ENCODE measurements at places on chromosomes 6 and 20.

- H3K4me1 ChIP-seq: peaks cover 96% of the 10 kb centered on the region
- H3K36me3 ChIP-seq: peaks cover 12% of the 10 kb centered on the region
- H3K4me3 ChIP-seq: peak overlapping the region; percentile 33
- DNase-seq: peak; percentile 53
These were observed 48.0 kb downstream of the ADTRP start for GRCh38 chr6:11730641-11731040.

DNA sequence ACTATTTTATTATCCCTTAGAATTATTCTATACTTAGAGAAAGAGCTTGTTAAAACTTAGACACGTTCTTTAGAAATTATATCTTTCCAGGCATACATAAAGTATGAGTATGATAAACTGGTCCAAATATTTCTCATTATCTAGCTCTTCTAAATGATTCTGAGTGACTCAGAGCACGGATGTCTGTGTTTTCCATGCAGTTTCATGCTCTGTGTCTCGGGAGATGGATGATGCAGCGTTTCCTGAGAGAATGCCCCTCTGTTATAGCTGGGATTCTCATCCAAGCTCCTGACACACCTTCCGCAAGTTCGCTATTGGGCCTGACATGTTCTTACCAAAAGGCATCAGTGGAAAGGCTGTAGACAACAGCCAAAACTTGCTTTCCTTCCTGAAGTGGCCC is 19.3 kb downstream of the SIRT5 start:
- H3K27ac ChIP-seq: no peak overlapping the region
- peaks cover 12% of the 10 kb centered on the region for H3K4me1 ChIP-seq
- H3K4me3 ChIP-seq: no peak overlapping the region

DNA sequence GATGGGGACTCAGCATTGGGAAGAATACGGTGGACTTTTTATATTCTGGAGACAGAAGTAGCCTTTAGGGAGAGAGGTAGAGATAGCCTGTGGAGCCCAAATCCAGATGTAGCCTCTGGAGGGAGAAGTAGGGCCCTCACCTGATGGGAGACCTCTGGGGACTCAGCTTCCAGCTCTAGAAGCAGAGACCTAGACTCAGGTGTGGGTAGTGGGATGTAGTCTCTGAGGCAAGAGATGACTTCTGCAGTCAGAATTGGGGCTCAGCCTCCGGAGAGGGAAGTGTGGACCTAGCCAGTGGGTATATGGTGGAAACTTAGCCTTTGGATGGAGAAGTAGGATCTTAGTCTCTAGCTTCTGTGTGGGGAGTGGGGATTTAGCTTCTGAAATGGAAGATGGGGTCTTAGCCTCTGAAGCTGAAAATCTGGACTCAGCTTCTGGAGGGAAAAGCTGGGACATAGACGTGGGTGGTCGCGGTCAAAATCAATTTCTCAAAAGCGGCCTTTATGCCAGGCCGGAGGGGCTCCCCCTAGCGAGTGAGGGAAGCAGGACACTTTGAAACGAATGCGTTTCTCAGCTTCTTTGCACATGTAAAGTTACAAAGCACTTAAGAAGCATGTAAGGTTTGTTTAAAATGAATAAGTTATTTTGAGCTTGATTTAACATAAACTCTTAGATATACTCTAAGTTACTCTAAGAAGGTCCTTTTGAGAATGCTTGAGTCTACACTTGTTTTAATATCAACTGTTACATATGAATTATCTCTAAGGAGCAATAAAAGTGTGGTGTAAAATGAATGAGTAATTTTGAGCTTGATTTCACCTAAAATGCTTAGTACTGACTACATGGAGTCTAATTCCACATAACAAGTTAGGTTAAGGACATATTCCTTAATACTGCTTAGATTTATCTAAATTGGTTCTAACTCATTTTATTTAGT is 12.9 kb upstream of the ZNF343 start:
- H3K27ac ChIP-seq: no peak overlapping the region
- peak; percentile 68 for DNase-seq
- no peak overlapping the region for H3K4me3 ChIP-seq
- peaks cover 7% of the 10 kb centered on the region for H3K27me3 ChIP-seq
- no peaks in the 10 kb centered on the region for H3K36me3 ChIP-seq

DNA sequence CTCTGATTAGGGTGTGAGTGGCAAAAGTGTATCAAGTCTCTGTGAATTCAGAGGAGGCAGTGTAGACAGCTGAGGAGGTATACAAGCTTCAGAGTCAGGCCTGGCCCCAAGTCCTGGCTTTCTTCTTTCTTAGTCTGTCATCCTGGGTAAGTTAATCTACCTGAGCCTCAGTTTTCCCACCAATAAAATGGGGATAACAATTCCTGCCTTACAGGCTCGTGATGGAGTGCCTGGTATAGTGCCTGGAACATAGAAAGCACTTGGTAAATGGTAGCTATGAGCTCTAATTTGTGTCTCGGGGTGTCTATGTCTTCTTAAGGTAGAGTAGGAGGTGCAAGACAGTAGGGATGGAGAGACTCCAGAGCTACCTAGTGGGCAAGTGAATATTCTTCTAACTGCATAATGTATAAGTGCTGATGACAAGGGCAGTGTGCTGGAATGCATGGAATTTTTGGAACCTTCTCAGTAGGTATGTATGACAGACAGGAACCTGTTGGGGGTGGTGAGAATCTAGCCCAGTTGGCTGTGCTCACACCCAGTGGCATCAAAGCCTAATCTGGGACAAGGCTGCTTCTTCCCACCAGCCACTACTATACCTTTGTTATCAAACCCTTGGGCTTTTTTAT is 4.0 kb upstream of the SCUBE3 start:
- H3K27ac ChIP-seq: no peak overlapping the region
- no peak overlapping the region for H3K4me3 ChIP-seq
- DNase-seq: no peak
- H3K4me1 ChIP-seq: peaks cover 6% of the 10 kb centered on the region
- H3K27me3 ChIP-seq: peaks cover 70% of the 10 kb centered on the region

- H3K27ac ChIP-seq: no peak overlapping the region
- DNase-seq: no peak
- H3K27me3 ChIP-seq: peaks cover 53% of the 10 kb centered on the region
- no peaks in the 10 kb centered on the region for H3K4me1 ChIP-seq
- no peak overlapping the region for H3K4me3 ChIP-seq
- no peaks in the 10 kb centered on the region for H3K36me3 ChIP-seq
These were observed 20.8 kb downstream of the ULBP3 start for GRCh38 chr6:150048099-150048498.

DNA sequence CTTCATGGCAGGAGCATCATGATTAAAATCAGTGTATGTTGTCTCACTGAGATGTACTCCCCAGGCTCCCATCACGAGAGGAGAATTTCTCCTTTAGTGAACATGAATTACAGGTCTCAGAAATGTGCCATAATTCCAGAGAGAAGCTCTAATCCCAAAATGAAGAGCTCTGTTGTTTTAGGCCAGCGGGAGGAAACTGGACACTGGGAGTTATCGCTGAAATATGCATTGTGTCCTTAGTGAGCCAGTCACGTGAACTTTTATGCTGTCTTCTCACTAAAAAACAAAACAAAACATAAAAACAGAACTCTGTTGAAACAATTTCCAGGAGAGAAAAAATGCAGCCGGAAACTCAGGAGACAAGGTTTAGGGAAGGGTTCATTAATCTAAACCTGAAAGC is 315.7 kb upstream of the NT5E start:
- no peaks in the 10 kb centered on the region for H3K36me3 ChIP-seq
- H3K27me3 ChIP-seq: no peaks in the 10 kb centered on the region
- H3K4me3 ChIP-seq: no peak overlapping the region

GRCh38 chr6:149181304-149181703 is 136.2 kb upstream of the TAB2 start:
- DNase-seq: no peak
- H3K27me3 ChIP-seq: no peaks in the 10 kb centered on the region
- H3K27ac ChIP-seq: no peak overlapping the region
- no peaks in the 10 kb centered on the region for H3K4me1 ChIP-seq
- no peak overlapping the region for H3K4me3 ChIP-seq

- peaks cover 5% of the 10 kb centered on the region for H3K4me1 ChIP-seq
- no peak for DNase-seq
- no peak overlapping the region for H3K4me3 ChIP-seq
These were observed 137.1 kb upstream of the KCNG1 start for GRCh38 chr20:51159981-51160380.

DNA sequence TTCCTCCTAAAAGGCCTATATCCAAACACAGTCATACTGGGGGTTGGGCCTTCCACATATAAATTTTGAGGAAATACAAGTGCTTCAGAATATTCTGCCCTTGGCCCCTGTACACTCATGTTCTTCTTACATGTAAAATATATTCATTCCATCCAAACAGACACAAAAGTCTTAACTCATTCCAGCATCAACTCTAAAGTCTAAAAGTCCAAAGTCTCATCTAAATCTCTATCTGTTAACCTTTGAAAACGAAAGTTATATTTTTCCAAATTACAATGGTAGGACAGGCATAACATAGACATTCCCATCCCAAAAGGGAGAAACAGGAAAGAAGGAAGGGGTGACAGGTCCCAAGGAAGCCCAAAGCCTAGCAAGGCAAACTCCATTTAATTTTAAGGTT is 215.4 kb upstream of the THBS2 start:
- DNase-seq: no peak
- peaks cover 12% of the 10 kb centered on the region for H3K36me3 ChIP-seq
- no peak overlapping the region for H3K4me3 ChIP-seq
- no peaks in the 10 kb centered on the region for H3K4me1 ChIP-seq
- no peak overlapping the region for H3K27ac ChIP-seq

GRCh38 chr20:19252451-19253120 is 40.1 kb downstream of the SLC24A3 start:
- no peak for DNase-seq
- no peaks in the 10 kb centered on the region for H3K36me3 ChIP-seq
- H3K4me1 ChIP-seq: no peaks in the 10 kb centered on the region
- peaks cover 5% of the 10 kb centered on the region for H3K27me3 ChIP-seq
- no peak overlapping the region for H3K27ac ChIP-seq

GRCh38 chr6:28863604-28864325 is 60.0 kb downstream of the TRIM27 start:
- H3K36me3 ChIP-seq: peaks cover 6% of the 10 kb centered on the region
- peaks cover 27% of the 10 kb centered on the region for H3K4me1 ChIP-seq
- H3K27ac ChIP-seq: peak overlapping the region; percentile 99
- H3K4me3 ChIP-seq: peak overlapping the region; percentile 94

DNA sequence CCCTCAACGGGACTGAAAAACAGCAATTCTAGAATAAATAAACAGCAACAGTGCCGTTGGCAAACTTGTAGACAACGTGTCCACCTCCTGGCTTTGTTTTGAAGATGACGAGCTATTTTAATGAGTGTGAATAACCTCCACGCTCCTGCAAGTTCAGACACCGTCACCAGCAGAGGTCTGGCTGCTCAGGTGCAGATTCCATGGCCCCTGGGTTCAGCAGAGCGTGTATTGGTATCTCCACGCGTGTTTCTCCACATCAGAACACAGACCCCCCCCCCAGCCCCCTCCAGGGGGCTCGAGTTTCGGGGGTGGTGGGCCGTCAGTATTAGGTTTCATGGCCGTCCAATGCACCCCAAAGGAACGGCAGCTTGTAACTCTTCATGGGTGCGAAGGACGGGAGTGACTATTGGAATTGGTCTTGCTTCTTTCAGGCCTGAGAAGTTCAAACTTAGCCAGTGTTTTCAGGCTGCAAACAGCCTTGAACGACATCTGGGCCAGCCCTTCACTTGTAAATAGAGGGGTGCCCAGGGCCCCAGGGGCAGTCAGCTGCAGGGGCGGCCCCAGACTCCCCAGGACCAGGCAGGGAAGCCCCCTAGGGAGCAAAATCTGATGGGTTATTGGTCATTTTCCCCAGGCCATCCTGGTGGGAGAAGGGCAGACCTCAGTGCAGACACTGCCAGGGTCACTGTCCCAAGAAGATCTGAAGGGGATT is 308.6 kb downstream of the TAF4 start:
- no peaks in the 10 kb centered on the region for H3K27me3 ChIP-seq
- DNase-seq: no peak
- no peaks in the 10 kb centered on the region for H3K4me1 ChIP-seq

- H3K4me1 ChIP-seq: no peaks in the 10 kb centered on the region
- DNase-seq: no peak
- H3K36me3 ChIP-seq: no peaks in the 10 kb centered on the region
These were observed 224.9 kb upstream of the OPRM1 start for GRCh38 chr6:153814136-153814535.

DNA sequence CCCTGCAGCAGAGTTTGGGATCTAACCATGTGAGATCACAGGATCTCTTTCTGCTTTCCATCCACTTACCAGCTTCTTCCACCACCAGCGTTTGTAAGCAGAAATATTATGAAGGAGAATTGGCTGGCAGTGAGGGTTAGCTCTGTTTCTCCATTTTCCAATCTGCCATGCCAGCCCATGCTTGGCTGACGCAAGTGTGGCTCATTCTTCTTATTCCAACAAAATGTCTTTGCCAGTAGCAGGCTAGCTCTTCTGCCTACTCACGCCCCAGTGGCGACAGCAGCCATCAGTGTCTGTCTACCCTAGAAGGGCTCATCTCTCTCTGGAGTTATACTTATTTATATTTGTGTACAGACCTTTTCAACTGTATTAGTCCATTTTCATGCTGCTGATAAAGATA is 286.2 kb downstream of the FARS2 start:
- H3K36me3 ChIP-seq: peaks cover 19% of the 10 kb centered on the region
- H3K27me3 ChIP-seq: no peaks in the 10 kb centered on the region
- H3K4me3 ChIP-seq: no peak overlapping the region
- no peak for DNase-seq
- H3K4me1 ChIP-seq: no peaks in the 10 kb centered on the region
- no peak overlapping the region for H3K27ac ChIP-seq

- H3K4me1 ChIP-seq: no peaks in the 10 kb centered on the region
- no peaks in the 10 kb centered on the region for H3K27me3 ChIP-seq
- no peak for DNase-seq
- no peaks in the 10 kb centered on the region for H3K36me3 ChIP-seq
- H3K4me3 ChIP-seq: no peak overlapping the region
These were observed 9.8 kb upstream of the SLC22A1 start for GRCh38 chr6:160111806-160112205.

DNA sequence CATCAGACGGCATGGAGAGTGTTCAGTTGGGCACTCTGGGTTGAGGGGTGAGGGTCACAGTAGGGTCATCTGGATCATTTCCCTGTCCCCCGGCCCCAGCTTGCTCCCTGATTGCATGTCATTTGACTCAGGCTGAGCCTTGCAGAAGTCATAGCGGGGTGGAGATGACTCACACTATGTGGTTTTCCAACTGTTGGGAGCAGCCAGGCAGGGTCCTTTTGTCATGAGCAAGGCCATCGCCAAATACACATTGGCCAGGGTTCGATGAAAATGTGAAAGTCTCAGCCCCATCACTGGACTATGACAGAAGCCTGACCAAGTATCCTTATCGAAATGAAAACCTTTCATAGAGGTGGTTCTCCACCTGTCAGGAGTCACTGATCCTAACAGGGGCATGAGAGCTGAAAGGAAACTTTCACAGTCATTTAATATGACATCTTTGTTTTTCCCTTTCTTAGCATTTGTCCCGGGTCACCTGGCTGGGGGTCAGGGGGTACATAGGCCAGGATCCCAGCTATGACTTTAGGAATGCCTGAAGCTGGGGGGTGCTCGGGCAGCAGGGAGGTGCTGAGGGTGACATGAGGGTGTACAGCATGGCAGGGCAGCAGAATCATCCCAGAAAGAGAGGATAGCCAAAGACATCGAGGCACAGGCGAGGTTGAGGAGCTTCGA is 70.2 kb upstream of the CD93 start:
- no peaks in the 10 kb centered on the region for H3K36me3 ChIP-seq
- no peak overlapping the region for H3K27ac ChIP-seq
- H3K4me3 ChIP-seq: no peak overlapping the region
- H3K27me3 ChIP-seq: peaks cover 11% of the 10 kb centered on the region
- no peak for DNase-seq

GRCh38 chr20:37519508-37520418 is 1.3 kb upstream of the NNAT start:
- DNase-seq: no peak
- no peaks in the 10 kb centered on the region for H3K27me3 ChIP-seq
- H3K4me3 ChIP-seq: no peak overlapping the region
- no peak overlapping the region for H3K27ac ChIP-seq
- peaks cover 34% of the 10 kb centered on the region for H3K4me1 ChIP-seq
- H3K36me3 ChIP-seq: no peaks in the 10 kb centered on the region
